HCT116 (cell line): ENCODE measurements at places on chromosomes 5 and 9. TPM values are rescaled to one million over a fixed set of nuclear protein-coding genes. Genes with fewer than 3 reads are reported as not detected.

GRCh38 chr5:149309354-149309753 lies 35.9 kb upstream of the GRPEL2 start:
- no peak for DNase-seq

The DMRT2 gene
- total RNA-seq, result 0.17 TPM

DNA sequence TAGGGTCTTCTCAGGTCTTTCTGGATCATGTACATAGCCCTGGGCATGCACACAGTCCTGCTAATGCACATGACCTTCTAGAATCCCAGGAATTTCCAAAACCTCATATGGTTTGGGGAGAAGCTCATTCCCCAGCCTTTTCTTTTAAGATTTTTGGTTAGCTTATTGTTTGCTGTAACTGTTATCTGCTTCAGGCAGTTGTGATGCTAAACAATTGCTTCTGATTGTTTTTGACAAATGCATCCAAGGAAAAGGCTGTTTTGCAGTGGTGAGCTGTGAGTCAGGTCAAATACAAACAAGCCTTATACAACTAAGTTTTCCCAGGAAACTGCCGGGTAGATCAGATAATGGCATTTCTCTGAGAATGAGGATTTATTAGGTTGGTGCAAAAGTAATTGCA lies 32.7 kb downstream of the SMC5 start:
- no peak for DNase-seq

DNA sequence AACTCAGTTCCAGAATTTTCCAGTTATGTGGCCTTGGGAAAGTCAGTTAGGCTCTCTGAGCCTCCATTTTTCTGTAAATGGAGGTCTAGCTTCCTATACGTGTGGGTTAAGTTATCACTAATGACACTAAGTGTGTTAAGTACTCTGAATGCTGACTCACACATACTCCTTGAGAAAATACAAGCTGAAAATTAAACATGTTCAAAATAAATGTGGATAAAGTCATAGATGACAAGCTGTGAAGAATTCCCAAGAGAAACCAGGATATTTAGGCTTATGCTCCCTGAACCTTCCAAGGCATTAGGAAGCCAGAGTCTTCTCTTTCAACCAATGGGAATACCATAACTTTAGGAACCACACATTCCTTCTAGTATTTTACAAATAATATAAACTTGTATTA lies 58.1 kb downstream of the ABCA1 start:
- no peak for DNase-seq

- DNase-seq, result no peak
These were observed 104.0 kb downstream of the COL23A1 start for GRCh38 chr5:178486239-178486641.

- DNase-seq, result no peak
These were observed 92.0 kb downstream of the TMEM232 start for GRCh38 chr5:110634475-110634874.

- no peak for DNase-seq
These were observed 47.0 kb upstream of the MYO10 start for GRCh38 chr5:16983022-16983639.

- DNase-seq, result no peak
These were observed 19.9 kb upstream of the UBAC1 start for GRCh38 chr9:135980926-135981630.

- no peak for DNase-seq
These were observed 491.4 kb upstream of the KLF4 start for GRCh38 chr9:107980984-107981383.

DNA sequence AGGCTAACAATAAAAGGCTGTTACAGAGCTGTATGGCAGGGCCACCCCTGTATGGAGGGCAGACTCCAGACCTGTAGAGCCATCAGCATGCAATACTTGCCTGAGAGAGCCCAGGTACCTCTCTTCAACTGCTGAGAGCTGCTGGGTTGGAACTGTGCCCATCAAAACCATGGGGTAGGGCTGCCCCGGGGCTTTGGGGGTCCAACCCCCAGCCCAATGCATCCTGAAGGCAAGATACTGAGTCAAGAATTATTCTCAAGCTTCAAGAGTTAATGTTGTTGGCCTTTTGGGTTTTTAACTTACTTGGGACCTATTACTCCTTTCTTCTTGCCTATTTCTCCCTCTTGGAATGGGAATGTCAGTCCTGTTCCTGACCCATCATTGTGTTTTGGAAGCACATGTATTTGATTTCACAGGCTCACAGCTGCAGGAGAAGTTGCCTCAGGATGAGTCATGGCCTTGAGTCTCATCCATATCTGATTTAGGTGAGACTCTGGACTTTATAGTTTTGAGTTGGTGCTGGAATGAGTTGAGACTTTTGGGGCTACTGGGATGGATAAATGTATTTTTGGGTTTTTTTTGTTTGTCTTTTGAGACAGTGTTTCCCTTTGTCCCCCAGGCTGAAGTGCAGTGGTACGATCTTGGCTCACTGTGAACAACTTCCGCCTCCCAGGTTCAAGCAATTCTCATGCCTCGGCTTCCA lies 21.0 kb upstream of the CDK7 start:
- DNase-seq, result no peak

- no peak for DNase-seq
These were observed 74.6 kb downstream of the ACTL7B start for GRCh38 chr9:108780942-108781734.

GRCh38 chr5:8905021-8905420 lies 640.9 kb downstream of the SEMA5A start:
- DNase-seq, result no peak

DNA sequence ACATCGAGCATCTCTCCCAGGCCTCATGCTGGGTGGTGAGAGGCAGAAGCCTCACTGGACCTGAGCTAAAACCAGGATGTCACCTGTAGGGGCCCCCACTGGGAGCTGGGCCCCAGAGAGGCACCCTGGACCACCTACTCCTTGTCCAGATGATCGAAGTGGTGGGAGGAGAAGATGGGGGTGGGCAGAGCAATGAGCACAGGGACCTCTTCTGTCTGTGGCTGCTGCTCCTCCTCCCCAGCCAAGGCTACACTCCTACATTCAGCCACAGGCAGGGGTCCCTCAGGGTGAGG lies 227.5 kb downstream of the CACNA1B start:
- no peak for DNase-seq

The MLANA gene
- total RNA-seq, result not detected

- no peak for DNase-seq
These were observed 958 bp upstream of the NFIL3 start for GRCh38 chr9:91424403-91425176.

The HDHD3 gene
- 21.8 TPM for total RNA-seq

DNA sequence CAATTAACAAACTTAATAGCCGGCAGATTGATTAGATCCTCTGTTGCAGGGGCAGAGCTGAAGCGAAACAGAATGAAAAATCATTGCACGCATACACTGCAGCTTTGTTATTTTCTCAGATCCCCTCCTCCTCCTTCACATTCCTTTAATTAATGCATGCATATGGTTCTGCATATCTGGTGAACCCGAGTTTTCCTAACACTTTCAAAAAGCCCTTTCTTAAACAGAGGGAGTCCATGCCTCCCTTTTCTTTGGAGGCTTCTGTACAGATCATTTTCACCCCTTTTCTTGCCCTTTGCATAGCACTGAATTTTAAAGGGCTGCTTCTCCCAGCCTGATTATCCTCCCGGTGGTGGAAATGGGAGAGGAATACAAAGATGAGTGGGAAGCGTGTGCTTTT lies 136.6 kb upstream of the TBCA start:
- no peak for DNase-seq

DNA sequence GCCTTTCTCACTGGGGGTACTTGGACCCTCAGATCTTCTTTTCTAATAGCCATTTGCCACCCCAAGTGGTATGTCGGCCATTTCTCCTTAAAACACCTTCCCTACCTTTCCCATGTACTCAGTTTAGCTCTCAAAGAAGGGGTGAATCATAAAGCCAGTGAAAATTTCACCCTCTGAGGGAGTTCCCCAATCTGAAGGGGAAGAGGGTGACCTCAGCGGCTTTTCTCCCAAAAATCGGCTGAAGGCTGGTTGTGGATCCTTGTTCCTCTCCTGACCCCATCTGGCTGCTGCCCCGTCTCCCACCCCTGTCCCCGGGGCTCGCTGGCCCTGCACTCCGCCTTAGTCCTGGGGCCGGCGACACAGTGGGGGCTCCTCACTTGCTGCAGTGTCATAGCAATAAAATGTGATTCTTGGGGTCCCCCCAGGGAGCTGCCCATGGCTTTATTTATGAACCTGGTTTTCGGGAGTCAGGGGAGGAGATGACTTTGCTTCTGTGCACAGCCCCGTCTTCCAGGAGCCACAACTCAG lies 17.3 kb upstream of the LTC4S start:
- no peak for DNase-seq

- no peak for DNase-seq
These were observed 1188.9 kb upstream of the C9orf72 start for GRCh38 chr9:28762167-28762566.

The DMRT3 gene
- total RNA-seq, result not detected

DNA sequence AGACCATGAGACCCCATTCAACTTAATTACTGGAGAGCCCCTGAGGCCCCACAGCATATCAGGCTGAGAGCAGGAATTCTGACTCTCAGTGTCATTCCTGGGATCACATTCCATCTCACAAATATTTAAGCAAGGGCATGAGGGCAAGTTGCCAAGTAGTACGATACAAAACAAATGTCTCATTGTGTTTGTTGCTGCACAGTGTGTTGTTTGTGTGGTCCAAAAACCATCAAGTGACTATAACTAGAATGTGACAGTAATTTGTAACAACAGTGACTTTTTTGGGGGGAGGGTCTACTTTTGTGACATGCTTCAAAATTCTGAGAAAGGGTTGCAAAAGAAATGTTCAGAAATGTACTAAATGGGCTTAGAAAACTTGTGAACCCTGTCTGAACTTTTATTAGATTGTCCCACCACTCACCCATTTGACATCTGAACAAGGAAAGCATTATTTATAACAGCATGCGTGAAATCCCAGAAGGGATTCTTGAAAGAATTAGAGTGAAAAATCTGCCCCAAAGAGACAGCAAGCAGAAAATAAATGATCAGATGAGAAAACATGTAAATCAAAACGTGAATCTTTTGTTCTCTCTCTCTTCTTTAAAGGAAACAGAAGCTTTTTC lies 347.0 kb downstream of the NTRK2 start:
- no peak for DNase-seq

GRCh38 chr5:168417731-168418429 lies 68.4 kb upstream of the RARS1 start:
- DNase-seq, result no peak

GRCh38 chr9:24731754-24732153 lies 186.1 kb upstream of the IZUMO3 start:
- no peak for DNase-seq

The INSYN2B gene
- total RNA-seq, result not detected

The DEPDC1B gene
- 39.7 TPM for total RNA-seq
